ENCODE measurements at places on chromosomes 4 and X. TPM values are rescaled to one million over a fixed set of nuclear protein-coding genes. Genes with fewer than 3 reads are reported as not detected.

The PAGE1 gene
- not detected for total RNA-seq

The NAP1L2 gene
- not detected for total RNA-seq

The SOWAHD gene
- not detected for total RNA-seq

The ESX1 gene
- not detected for total RNA-seq

The OPRPN gene
- total RNA-seq, result not detected

The CYLC1 gene
- not detected for total RNA-seq

The YTHDC1 gene
- 99.6 TPM for total RNA-seq

The CORIN gene
- total RNA-seq, result 0.08 TPM

The PNPLA4 gene
- 0.18 TPM for total RNA-seq

- DNase-seq, result no peak
These were observed 553.2 kb upstream of the FAT1 start for GRCh38 chr4:187276736-187277408.

- DNase-seq, result peak; percentile 24
These were observed 10.5 kb upstream of the TBC1D19 start for GRCh38 chr4:26573389-26573794.

DNA sequence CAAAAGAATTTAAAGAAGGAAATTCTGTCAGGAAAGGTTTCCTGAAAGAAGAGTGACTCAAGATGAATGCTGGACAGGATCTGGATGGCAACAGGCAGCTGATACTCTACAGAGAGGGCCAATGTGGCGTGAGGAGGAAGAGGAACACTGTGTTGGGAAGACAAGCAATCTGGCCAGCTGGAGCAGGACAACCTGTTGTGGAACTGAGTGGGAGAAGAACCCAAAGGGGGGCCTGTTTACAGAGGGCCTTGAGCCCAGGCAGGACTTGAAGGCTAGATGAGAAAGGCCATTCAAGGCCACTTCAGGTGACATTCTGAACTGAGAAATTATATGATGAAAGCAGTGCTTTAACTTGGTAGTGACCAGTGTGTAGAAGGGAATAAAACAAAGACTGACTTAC is 8.5 kb downstream of the OTUD4 start:
- DNase-seq, result no peak

DNA sequence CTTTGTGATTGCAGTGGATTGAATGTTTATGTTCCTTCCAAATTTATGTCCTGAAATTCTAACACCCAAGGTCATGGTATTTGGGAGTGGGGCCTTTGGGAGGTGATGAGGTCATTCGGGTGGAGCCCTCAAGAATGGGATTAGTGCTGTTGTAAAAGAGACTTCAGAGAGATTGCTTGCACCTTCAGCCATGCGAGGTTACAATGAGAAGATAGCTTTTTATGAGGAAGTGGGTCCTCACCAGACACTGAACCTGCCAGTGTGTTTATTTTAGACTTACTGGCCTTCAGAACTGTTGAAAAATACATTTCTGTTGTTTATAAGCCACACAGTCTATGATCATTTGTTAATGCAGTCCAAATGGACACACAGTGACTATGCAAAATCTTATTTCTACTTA is 161.0 kb upstream of the GPRIN3 start:
- DNase-seq, result no peak

DNA sequence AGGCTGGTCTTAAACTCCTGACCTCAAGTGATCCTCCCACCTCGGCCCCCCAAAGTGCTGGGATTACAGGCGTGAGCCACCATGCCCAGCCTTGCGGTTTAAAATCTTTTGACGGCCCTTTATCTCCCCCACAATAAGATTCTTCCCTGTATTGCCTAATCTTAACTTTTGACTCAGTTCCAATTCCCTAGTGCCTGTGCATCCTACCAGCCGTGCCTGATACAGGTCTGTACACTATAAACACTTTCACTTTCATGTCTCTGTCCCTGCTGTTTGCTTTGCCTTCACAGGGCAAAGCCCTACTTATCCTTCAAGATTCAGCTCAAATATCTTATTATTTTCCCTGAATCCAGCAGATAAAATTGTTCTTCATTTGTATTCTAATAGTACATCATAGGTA is 74.6 kb downstream of the WDR44 start:
- DNase-seq, result peak; percentile 17

DNA sequence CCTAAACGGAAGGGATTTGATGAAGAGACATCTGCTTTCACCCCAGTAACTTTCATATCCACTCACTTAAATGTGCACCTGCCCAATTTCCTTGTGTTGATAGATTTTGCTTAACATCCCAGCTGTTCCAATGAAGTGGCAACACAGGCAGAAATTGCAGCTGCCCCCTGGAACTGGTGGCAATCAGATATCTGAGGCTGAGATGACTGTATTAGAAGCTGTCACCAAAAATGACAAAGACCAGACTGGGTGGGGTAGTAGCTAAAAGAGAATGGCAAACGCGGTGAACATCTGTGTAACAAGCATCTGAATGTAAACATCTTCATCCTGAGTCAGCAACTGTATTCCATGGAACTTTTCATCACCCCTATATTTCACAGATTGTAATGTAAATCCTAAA is 17.1 kb downstream of the GABRA2 start:
- DNase-seq, result peak; percentile 6

DNA sequence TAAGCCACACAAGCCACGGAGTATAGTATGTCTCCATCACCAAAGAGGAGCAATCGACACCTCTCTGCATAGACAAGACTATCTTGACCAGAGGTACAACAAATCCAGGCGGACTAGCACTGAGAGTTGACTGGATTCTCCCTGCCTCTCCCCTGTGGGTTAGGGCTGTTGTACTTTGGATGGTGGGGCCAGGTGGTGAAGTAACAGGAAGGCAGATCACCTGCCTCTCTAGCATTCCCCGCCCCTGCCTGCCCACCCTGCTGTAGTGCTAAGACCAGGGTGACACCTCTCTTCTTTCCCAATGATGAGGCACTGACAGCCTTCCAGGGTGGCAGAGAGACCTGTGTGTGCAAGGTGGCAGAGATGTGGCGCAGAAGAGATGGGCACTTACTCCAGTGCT is 47.5 kb upstream of the TRIM2 start:
- DNase-seq, result no peak

GRCh38 chrX:17566740-17567139 is 170.6 kb upstream of the SCML1 start:
- no peak for DNase-seq

DNA sequence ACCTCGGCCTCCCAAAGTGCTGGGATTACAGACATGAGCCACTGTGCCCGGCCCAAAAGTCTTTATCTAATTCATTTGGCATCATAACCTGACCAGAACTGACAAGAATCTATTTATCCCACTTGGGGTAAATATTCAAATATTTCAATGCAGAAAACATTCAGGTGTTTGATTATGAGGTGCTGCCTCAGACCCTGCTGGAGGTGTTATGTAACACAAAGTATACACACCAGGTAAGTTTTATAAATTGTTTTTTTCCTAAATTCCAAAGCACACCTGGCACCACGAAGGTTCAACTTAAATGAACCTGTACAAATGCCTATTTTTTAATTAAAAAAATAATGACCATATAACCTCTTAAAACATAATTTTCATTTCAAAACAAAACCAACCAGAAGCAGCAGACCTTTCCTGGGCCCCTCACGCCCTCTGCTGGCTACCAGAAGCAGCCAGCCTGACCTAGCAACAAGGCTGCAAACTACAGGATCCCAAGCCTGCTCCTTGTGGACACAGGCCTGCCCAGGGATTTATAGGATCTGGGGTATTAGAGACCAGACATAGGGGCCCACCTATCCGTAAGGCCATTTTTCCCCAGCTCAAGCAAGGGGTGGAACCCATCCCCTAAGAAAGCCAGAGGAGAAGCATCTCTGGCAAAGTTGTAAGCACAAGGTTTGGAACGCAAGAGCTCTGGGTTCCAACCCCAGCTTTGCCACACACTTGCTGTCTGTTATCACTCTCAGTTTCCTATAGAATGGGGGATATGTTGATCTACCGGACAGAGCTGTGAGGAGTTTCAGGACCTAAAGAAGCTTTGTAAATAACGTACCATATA is 11.7 kb downstream of the OTUD5 start:
- DNase-seq, result peak; percentile 50

DNA sequence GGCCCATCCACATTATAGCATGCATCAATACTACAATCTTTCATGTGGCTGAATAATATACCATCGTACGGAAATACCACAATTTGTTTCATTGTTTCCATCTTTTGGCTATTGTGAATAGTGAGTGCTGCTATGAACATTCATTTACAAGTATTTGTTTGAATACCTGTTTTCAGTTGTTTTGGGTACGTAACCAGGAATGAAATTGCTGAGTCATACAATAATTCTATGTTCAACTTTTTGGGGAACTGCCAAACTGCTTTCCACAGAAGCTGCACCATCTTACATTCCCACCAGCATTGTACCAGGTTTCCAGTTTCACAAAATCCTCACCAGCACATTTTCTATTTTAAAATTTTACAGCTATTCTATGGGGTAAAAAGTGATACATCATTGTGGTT is 28.5 kb upstream of the MANBA start:
- DNase-seq, result no peak

DNA sequence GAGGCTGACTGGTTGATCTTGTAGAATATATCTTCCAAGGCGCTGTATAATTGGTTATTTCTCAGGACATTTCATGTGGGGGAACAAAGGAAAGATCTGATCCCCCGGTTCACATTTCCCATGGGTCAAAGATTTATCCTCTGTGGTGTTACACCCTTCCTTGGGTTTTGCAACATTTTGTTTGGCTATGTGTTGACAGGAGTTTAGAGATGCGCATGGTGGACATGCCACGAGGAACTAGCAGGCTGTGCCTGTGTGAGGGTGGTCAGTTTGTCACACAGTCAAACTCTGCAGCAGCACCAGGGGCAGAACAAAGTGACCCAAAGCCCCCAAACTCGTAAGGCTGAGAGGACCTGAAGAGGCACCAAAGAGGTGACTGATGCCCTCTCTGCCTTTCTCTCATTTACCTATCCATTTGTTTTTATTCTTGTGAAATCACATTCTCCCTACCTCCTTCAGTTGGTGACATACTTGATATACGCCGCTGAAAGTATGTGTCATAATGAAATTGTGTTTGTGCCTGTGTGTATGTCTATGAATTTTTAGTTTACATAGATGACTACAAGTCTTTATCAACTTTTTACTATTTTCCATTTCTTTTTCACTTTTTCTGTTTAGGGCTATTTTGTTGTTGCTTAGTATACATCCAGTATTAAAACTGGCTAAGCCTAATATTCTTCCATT is 164.7 kb downstream of the SPCS3 start:
- no peak for DNase-seq

- DNase-seq, result no peak
These were observed 11.4 kb downstream of the INTS6L start for GRCh38 chrX:135531813-135532212.

- no peak for DNase-seq
These were observed 682.2 kb upstream of the DIAPH2 start for GRCh38 chrX:96002431-96002830.

DNA sequence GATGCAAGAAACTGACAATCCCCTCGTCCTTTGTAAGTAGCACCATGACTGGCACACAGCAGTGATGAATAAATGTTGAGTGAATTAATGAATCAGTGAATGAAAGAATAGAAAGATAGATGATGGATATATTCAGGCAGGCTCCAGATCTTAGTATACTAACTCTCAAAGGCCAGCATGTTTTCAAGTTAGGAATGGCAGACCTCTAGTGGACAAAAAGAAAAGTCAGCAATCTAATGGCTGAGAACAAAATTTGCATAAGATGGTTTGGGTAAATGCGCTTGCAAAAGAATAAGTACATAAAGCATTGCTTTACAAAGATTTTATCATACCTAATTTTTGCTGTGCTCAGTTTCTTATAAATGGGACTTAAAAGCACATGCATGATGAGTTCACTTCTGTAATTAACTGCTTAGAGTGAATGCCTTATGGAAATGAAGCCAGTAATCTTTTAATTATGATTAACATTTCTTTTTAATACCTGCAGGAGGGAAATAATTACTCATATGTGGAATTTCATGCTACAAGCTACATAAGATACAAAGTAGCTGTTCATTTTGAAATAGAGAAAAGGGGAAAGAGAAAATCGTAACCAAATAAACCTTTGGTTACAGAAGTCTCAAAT is 126.9 kb upstream of the GPRIN3 start:
- DNase-seq, result no peak

DNA sequence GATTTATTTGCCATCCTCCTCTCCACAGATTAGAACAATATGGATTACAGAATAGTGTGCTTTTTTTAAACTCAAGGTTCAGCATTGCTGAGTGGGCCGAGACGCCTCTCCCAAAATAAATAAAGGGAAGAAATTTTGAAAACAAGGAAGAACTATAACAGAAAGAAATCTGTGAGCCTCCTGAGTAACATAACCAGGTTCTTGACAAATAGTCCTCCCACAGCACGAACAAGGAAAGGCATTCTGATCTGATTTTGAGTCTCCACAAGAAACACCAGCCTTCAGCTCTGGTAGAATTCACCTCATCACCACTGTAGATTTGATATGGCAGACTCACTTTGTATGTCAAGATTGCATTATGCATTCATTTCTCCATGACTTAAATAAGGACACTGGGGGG is 173.6 kb downstream of the HHIP start:
- DNase-seq, result no peak

DNA sequence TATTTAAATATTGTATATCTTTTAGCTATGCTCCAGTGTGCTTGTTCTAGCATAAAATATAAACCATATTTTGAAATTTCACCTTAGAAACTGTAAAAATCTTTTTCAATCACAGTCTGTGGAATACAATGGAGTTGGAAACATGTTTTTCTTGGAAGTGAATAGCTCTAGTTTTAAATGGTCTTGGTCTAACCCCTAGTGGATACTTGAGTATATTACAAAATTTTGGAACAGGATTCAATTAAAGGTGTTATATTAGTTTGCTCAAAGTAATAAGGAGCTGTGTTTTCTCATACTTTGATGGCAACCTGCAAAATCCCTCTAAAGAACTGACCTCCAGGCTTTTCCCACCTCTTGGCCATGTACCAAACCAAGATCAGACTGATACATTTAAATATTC is 48.2 kb downstream of the STK26 start:
- peak; percentile 9 for DNase-seq

- no peak for DNase-seq
These were observed 111.0 kb downstream of the DDIT4L start for GRCh38 chr4:100079264-100079663.

DNA sequence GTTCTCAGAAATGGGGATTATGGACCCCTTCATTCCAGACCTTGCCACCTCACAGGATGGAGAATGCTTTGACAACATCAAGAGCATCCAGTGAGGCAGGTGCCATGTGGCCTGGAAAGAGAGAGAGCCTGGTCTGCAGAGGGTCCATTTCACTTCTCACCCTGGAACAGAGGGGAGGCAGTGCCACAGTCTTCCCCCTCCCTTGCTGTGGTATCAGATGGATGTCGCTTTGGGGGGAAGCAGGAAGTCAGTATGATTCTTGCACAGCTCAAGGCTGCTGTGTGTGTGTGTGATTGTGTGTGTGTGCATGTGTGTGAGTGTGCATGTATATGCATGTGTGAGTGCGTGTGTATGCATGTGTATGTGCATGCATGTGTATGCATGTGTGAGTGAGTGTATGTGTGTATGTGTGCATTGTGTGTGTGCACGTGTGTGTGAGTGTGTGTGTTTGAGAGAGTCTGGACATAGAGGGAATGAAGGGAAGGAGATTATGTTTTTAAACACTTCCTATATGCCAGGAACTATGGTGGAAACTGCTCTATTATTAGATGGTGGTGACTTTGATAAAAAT is 328.6 kb upstream of the CLNK start:
- DNase-seq, result no peak

GRCh38 chr4:129971419-129971818 is 875.5 kb downstream of the C4orf33 start:
- no peak for DNase-seq

- DNase-seq, result peak; percentile 37
These were observed 37.8 kb downstream of the SEPTIN6 start for GRCh38 chrX:119655125-119655524.

GRCh38 chr4:101127176-101127790 is 220.0 kb downstream of the PPP3CA start:
- peak; percentile 49 for DNase-seq

GRCh38 chr4:6502747-6503465 is 30.5 kb upstream of the PPP2R2C start:
- no peak for DNase-seq

All from SJCRH30 (cell line).